ENCODE measurements at places on chromosomes 7 and 10. TPM values are rescaled to one million over a fixed set of nuclear protein-coding genes. Genes with fewer than 3 reads are reported as not detected.

GRCh38 chr7:100866729-100867039 lies 503 bp upstream of the TRIP6 start:
- no peak for DNase-seq

- DNase-seq: no peak
Observed at GRCh38 chr7:141160246-141160860, 86.5 kb downstream of the TMEM178B start.

Gene GNG11
- 24.1 TPM for total RNA-seq

- DNase-seq: peak; percentile 97
Observed at GRCh38 chr7:63925626-63926460, 72.8 kb upstream of the ZNF722 start.

DNA sequence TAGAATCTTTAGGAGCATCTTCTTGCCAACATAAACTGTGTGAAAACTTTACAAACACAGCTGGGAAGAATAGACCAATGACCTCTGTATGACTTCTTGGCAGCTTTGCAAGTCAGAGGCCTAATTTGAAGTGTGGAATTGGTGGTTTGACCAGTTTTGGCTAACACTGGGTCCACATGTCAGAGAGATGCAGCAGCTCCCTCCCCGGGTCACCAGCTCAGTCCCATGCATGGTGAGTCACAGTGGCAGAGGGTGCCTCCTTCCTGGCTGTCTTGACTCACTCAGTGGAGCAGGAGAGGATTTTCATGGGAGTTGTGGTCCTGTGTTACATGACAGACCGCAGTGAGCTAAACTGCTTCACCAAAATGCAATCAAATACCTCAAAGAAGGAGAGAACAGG lies 8.2 kb upstream of the STARD3NL start:
- DNase-seq: peak; percentile 84

DNA sequence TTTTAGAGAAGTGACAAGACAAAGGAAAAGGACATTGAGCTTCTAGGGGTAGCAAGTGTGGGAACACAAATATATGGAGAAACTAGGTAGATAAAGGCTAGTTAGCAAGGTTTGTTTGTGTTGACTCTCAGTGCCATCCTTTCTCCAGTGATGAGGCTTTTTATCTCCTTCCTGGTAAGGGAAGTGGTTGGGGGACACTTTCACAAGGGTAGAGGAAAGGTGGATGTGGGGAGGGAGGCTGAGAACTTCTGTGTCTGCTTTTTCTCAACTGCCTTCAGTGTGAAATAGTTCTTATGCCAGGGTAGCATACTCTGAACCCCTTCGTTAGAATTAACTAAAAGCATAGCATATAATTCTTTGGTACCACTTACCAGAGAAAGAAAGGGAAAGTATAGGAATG lies 93.0 kb upstream of the STRIP2 start:
- no peak for DNase-seq

GRCh38 chr7:14507617-14508016 lies 394.9 kb downstream of the DGKB start:
- DNase-seq: no peak

GRCh38 chr7:96685755-96686154 lies 23.9 kb downstream of the SEM1 start:
- no peak for DNase-seq

Measured in posterior vena cava (tissue), 2 donors.